ENCODE measurements at places on chromosomes 2 and 18.
A peak's percentile ranks its signal among the peaks of the same experiment; 100 is the strongest.

GRCh38 chr2:212777020-212777491 is 238.5 kb upstream of the ERBB4 start:
- no peak for DNase-seq

DNA sequence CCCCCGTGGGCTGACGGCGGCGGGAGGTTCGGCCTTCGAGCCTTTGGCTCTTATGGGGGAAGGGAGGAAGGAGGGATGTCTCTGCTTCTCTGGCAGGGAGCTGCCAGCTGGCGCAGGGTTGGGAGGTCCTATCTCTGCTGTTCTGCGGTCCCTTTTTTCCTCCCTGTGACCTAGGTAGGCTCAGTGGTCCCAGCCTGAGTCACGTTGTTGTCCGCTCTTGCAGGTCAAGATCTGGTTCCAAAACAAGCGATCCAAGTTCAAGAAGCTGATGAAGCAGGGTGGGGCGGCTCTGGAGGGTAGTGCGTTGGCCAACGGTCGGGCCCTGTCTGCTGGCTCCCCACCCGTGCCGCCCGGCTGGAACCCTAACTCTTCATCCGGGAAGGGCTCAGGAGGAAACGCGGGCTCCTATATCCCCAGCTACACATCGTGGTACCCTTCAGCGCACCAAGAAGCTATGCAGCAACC is 2.5 kb downstream of the DLX1 start:
- DNase-seq: no peak

- peak; percentile 72 for DNase-seq
Observed at GRCh38 chr2:101341901-101342624, 33.6 kb upstream of the RNF149 start.

- no peak for DNase-seq
Observed at GRCh38 chr2:119694845-119695521, 16.0 kb downstream of the TMEM177 start.

All from activated CD4-positive, alpha-beta T cell treated with anti-CD3 and anti-CD28 coated beads, Interleukin-2, amount 50 U/mL, for 4 hours (primary cell).